Activated CD4-positive, alpha-beta memory T cell treated with anti-CD3 and anti-CD28 coated beads, Interleukin-2, amount 10 ng/mL, durations not matched to agents 7 days and 5 days (primary cell): ENCODE measurements at places on chromosomes 16 and 17. TPM values are rescaled to one million over a fixed set of nuclear protein-coding genes. Genes with fewer than 3 reads are reported as not detected.

GRCh38 chr16:8798174-8798527, 512 bp downstream of the PMM2 start:
- peak; percentile 33 for DNase-seq

DNA sequence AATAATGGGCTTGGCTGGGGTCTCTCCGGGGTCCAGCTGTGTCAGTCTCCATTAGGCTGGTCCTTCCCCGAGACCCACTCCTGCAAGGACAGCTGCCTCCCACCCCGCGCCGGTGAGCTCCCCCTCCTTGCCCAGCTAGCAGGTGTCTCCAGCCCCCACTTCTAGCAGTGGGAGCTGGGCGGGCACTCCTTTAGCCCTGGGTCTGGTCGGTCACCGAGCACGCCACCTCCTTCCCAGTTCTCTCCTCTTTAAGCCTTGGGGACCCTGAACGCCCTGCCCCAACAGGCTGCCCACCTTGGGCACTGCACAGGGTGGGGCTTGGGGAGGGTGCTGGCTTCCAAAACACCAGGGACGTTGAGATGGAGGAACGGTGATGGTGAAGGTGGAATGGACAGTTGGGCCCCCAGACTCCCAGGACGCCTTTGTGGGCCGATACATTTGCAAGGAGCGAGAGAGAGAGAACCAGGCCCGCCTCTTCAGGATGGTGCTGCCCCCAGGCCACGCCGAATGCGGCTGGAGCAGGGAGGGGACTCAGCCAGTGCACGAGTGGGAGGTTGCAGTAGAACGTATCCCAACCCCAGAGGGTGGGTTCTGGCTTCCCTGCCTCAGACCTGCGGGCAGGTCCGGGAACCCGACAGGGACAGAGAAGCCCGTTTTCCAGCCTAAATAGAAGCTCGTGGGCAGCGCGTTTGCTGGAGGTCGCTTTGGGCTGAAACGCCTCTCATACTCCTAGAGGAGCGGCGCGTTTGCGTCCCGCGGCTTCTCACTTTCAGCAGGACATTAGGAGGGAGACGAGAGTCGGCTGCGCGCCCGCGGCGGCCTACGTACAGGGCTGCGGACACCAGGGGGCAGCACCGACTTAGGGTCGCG, 10.7 kb downstream of the TBX2 start:
- peak; percentile 73 for DNase-seq

- peak; percentile 92 for DNase-seq
These were observed 432 bp downstream of the ZNF276 start for GRCh38 chr16:89721546-89722391.

The HBQ1 gene
- not detected for total RNA-seq

The AOC3 gene
- total RNA-seq, result 0.50 TPM

DNA sequence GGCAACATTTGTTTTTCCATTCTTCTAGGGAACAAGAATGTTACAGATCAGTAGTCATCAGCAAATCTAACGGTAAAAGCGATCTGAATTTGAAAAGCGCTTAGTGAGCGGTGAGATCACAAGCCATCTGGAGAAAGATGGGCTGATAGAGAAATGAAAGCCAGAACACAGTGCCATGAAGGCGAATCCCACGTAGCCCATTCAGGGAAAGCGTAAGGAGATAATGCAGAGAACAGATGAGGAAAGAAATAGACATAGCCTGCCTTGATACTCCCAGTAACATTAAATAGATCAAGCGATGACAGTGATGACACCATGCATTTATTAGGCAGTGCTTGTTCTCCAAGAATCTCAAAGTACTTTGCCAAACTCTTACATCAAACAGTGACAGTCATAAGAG, 183.1 kb upstream of the PSMD7 start:
- no peak for DNase-seq

DNA sequence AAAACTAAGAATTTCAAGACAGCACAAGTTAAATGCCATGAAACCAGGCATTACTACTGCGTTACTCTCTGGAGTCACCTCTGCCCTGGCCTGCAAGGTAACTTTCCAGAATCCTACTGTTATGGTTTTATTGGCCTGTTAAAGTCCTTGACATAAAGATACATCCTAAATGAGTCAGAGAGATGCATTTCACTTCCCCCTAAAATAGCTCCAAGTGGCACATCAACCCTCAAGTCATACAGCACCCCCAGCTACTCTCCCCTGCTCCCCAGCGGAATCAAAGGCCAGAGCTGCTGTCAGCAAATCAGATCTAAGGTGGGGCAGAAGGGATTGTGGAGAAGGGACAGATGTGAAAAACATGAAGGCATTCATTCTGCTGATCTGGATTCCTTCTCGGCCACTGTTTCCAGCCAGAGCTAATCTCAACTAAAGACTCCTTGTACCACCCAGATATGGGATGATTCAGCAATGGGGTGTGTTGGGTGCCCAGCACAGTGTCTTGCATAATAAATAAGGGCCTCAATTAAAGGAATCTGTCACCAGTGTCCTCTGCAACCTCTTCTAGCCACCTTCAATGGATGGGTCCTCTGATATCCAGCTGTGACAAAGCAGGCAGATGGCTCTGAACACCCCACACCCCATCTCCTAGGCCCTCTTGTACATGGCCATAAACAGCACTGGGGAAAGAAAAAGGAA, 8.5 kb upstream of the CCL1 start:
- DNase-seq, result no peak

- no peak for DNase-seq
These were observed 41.5 kb upstream of the HS3ST3A1 start for GRCh38 chr17:13643180-13643579.

The ATP2A1 gene
- 2.5 TPM for total RNA-seq

The CFAP20 gene
- 36.1 TPM for total RNA-seq

- peak; percentile 81 for DNase-seq
These were observed at the start of gene CES3 for GRCh38 chr16:66961065-66961744. Gene CES3 (plus strand): TSS chr16:66961266. CDS start chr16:66961308, 42 bp downstream.

DNA sequence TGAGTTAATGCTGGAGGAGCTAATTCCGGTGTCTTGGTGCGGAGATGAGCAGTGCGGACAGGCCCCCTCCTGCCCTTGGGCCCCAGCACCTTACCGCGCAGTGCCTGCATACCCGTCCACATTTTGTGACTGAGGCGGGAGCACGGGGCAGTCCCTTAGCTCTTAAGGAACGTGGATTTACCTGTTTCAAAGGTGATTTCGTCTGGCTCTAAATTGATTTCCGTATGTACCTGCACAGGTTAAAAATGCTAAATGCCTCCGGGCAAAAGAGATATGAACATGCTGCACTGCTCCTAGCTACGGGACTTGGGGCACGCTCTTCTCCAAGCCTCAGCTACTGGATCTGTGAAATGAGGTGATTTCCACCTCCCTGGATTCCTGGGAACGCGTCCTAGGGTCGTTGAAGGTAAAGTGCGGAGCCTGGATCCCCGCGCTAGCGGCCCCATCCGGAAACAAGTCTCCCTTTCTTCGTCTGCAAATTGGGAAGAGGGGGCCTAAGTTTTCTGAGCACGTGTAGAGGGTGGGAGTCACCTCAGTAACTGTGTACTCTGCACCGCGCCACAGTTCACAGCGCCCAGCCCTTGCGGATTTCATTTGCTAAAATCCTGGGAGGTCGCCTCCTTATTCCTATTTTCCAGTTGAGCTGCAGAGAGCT, 669 bp upstream of the CRISPLD2 start:
- no peak for DNase-seq

- no peak for DNase-seq
These were observed 534.1 kb downstream of the GRIN2A start for GRCh38 chr16:9647981-9648701.

DNA sequence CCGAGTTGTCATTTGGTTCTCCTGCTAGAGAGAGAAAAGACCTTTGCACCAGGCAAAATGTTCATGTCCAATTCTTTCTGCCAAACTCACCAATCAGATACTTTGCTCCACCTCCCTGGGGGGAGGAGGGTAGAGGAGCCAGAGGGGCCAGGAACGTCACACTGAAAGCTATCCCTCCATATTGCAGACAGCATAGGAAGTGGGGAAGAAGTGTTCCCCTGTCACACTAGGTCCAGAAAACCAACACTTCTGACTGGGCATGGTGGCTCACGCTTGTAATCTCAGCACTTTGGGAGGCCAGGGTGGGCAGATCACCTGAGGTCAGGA, 9.5 kb downstream of the HSD17B2 start:
- DNase-seq, result no peak

DNA sequence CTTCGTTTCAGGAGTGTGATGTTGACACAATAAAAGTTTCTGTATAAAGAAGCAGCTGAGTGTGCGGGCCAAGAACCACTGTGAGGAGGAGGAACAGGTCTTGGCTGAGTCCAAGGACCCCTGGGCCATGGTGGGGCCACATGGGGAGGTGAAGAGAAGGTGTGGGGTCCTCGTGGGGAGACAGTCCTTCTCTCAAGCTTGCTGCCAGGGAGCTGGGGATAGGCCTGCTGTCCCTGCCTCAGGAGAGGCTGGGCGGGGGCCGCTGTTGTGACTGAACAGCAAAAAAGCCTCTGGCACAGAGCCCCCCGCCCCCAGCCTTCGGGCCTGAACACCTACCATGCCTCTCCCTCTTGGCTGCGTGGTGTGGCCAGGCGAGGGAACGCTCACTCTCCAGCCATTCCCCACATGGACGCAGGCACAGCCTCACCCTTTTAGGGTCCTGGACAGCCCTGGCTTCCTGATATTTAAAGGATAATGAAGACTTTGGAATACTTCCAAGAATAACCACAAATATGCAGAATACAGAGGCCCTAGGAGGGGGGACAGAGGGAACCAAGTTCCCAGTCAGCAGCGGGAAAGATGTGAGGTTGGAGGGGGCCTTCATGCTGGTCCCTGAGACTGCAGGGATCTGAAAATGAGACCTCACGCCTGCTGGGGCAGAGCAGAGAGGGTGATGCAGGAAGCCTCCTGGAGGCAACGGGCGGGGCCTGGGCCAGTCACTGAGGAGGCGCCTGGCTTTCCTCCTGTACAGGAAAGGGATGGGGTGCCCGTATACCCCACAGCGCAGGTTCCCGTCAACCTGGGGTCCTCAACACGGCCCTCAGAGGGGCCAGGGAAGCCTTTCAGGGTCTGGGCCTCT, 100.0 kb upstream of the CREBBP start:
- DNase-seq, result no peak

DNA sequence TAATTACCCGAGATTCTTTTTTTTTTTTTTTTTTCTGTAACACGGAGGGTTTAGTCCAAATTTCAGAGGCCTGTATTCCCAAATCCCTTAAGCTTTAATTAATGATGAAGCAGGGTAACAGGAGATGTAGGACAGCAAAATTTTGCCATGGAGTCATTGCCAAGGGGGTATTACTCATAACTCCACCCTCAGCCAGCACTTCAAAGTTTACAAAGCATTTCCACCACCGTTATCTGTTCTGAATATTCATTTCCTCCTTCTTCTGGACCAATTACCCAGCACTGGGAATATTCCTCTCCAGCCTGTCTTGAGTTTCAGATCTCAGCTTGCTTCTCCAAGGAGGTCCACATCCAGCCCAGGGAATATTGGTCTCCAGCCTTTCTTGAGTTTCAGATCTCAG, 747.5 kb upstream of the EEF2KMT start:
- no peak for DNase-seq
